ENCODE measurements at places on chromosomes 2 and 18.

DNA sequence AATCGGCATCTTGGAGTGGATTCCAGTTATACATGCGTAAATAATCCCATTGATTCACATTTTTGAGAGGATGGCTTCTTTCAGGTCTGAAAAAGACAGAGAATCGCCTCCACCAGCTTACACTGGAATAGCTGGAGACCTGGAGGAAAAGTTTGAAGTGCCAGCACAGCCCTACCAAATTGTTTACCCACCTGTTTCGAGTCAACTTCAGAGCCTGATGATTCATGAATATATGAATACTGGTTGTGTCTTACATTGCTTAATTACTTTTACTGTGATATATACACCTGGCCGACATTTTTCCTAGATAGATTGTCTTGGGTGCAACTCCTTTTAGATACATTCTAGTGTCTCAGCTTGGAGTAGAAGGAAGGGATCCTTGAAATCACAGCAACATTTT lies 335 bp upstream of the NCKAP5 start:
- no peak for DNase-seq

DNA sequence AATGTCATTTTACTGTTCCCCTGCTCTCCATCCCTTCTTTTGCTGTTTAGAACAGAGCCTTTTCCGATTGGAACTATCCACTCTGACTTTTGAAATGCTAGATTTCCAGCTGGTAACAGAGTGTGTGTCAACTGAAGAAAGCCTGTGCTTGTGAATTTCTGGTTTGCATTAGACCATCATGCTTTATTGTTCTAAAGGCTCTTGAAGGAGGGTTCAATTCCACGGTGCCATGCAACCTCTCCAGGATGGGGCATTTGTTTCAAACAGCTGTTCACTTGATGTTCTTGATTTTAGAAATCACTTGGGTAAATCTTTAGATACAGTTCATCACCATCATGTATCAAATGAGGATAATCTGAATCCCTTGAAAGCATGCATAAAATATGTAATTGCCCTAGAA lies 156.7 kb downstream of the QPCT start:
- DNase-seq, result peak; percentile 23

- DNase-seq, result no peak
Measured at GRCh38 chr2:174704642-174705041, 59.6 kb downstream of the CHRNA1 start.

- DNase-seq, result no peak
Measured at GRCh38 chr2:26640331-26640745, 828 bp downstream of the CIB4 start.

DNA sequence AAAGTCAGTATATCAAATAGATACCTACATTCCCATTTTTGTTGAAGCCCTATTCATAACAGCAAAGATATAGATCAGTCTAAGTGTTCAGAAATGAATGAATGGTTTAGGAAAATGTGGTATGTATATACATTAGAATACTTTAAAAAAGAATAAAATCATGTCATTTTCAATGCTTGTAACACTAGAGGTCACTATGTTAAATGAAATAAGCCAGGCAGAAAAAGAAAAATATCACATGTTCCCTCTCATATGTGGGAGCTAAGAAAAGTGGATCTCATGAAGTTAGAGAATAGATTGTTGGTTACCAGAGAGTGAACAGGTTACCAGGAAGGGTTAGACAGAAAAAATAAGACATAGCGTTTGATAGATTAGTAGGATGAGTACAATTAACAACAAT lies 1111.0 kb upstream of the SLC39A10 start:
- DNase-seq, result no peak

DNA sequence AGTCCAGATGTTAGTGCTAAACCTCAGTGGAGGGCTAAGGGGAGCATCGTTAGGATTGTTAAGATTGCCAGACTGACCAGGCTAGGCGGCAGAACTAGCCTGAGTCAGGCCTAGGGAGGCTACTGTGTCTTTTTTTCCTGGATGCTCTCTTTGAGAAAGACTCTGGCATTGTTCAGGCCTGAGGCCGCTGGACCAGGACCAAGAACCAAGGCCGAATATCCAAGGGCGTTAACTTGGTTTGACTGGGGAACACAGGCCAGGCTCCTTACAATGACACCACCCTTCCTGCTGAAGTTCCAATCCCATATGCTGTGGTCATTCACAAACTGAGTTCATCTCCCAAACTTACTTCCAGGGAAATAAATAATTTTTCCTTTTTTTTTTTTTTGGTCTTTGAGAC lies 10.6 kb downstream of the HTRA2 start:
- DNase-seq, result no peak

DNA sequence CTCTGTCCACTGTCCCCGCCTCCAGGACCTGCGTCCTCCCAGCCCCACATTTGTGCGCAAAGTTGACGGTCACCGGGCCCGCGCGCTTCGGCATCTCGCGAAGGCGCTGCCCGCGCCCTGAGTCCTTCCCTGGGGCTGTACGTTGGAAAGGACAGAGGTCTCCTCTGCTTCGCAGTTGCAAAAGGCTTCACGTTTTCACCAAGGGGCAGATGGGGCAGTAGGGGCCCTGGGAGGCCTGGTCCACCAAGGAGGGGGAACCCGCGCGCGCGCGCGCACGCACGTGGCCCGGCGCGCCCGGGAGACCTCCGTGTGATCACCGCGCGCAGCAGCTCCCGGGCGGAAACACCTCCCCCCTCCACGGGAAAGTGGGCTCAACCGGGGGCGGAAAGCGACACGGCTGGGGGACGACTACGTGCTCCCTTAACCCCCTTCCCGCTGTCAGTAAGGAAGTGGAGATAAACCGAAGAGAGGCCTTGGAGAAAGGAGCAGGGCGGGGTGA lies 21.9 kb downstream of the TEX44 start:
- DNase-seq, result peak; percentile 84

- no peak for DNase-seq
Measured at GRCh38 chr18:39990540-39990939, 1964.5 kb upstream of the PIK3C3 start.

DNA sequence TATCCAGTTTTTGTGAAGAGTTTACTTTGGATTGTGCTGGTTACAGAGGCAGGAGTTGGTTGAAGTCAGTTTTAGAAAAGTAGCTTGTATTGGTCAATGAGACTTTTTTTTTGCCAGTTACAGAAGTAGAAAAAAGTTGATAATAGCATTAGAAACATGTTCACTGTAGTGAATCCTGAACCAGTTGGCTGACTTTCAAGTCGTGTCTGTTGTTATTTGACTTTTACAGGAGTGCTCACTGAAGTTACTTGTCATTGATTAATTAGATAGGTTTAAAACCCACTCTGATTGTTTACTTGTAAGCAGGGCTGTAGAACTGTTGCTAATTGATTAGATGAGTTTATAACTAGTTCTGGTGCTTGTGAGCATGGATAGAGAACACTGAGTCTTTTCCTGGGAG lies 312.0 kb upstream of the VWC2L start:
- no peak for DNase-seq

DNA sequence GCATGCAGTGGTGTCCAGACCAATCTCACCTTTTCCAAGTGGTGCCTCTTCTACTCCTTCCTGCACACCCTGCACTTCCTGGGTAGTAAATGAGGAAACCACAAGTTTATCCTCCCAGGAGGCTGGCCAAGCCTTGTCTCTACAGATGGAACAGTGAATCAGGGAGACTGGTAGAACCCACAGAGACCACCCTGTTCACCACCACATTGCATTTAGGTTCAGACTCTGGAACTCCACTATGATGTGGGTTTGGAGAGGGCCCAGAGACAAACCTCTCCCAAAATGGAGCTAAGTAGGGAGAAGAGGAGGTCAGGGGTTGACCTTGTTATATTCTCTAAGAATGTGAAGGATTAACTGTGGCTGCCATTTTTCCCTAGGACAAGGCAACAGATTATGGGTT lies 102.8 kb upstream of the FZD7 start:
- DNase-seq, result no peak

DNA sequence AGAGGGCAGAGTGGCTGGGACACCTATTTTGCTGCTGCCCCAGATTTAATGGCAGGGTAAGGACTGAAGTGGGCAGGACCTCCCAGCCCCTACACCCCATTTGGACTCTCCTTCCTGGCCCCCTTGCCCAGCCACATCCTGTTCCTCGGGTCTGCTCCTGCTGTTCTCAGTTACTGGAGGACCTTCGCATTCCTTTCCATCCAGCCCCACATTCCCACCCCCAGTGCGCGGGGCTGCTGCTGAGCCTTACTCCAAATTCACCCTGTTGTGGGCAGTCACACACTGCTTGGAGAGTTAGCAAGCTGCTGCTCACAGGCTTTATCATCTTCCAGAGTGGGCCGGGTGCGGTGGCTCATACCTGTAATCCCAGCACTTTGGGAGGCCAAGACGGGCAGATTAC lies 75.2 kb upstream of the SLC14A2 start:
- no peak for DNase-seq

- DNase-seq, result peak; percentile 82
Measured at GRCh38 chr18:57915865-57916582, 112.9 kb upstream of the ATP8B1 start.

- peak; percentile 98 for DNase-seq
Measured at GRCh38 chr18:57803103-57803969, at the start of gene ATP8B1. ATP8B1 (minus strand) TSS chr18:57803315; CDS start chr18:57731807, 71,508 bp downstream.

GRCh38 chr2:205197468-205198139 lies 484.7 kb upstream of the NRP2 start:
- no peak for DNase-seq

GRCh38 chr2:36982467-36982866 lies 16.1 kb upstream of the STRN start:
- no peak for DNase-seq

DNA sequence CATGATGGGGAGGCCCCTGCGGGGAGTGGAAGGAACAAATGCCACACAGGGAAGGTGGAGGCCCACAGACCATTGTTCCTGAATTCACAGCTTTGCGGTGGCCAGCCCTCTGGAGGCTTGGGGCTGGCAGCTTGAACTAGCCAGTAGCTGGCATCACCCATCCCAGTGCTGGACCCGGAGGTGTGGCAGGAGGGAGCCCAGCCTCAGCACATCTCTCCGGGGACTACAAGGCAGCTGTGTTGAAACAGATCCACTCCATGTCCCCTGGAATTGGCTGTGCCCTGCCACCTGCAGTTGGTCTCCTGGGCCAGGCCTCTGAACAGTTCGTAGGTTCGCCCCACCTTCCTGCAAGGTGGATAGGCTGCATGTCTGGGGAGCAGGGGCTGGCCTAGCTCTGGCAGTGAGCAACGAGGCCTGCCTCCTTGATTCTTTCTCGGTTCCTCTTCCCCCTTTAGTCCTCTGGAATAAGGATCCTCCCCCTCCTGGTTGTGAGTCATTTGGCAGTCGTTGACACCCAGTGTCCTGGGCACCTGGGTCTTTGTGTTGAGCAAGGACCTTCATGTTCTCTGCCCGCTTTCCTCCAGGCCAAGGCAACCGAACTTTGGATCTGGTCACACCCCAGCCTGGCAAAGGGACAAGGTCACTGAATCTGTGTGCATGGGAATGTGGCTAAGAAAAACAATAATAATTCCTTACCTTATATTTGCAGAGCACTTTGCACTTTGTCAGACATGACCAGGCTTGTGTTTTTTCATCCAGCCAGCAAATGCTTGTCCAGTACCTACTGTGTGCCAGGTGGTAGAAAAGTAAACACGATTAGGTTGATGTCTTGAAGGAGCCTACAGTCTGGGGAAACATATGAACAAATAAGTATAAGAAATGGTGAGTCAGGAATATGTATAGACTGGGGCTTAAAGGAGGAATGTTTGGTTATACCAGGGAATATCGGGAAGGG lies 55.0 kb upstream of the MCFD2 start:
- DNase-seq, result no peak

DNA sequence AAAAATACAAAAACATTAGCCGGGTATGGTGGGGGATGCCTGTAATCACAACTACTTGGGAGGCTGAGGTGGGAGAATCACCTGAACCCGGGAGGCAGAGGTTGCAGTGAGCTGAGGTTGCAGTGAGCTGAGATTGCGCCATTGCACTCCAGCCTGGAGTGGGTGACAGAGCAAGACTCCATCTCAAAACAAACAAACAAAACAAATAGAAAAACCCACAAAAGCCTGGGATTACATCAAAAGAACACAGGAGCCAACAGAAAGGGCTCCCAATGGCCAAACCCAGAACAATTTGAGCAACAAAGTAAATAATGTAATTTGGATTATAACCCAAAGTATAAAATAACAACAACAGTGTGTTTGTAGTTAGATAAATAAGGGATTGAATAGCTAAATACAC lies 159.8 kb downstream of the UXS1 start:
- DNase-seq, result no peak

All from NCI-H1417 (cell line).